Omental fat pad (tissue), 4 donors: ENCODE measurements at places on chromosomes 2 and 18.

GRCh38 chr2:211347328-211347727, 790.9 kb downstream of the CPS1 start:
- no peak for DNase-seq

DNA sequence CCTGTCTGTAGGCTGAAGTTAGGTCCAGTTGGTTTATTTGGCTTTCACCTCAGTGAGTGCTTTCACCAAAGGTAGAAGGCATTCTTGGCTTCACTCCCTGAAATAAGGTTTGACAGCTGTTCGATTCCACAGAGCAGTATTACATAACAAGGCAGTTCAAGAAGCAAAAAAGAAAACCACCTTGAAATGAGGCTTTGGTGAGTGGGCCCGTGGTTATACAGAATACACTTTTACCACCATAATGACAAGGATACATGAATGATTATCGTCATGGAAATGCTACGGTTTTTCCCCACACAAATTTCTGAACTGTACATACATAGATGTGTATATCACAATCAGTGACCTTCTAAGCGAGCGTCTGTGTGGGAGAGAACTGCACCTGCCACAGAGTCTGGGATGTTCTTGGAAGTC, 80.0 kb upstream of the CHRNA1 start:
- DNase-seq, result no peak

GRCh38 chr2:208006833-208007232, 18.5 kb downstream of the PLEKHM3 start:
- no peak for DNase-seq

GRCh38 chr18:8548186-8548585, 61.1 kb upstream of the RAB12 start:
- DNase-seq, result no peak

DNA sequence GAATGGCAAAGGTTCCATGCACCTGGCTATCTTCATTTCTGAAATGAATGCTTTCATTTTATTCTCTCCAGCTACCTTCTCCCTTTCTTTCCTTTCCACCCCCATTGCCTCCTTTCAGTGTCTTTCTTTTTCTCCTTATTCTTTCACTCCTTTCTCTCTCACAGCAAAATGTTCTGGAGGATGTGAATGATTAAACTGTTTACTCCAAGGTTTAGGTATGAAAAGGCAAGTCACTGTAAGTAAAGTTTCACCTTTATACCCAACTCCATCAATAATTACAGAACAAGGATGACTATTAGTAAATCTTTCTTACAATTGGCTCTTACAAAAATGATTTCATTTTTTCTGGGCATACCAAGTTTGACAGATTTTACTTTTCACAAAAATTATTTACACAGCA, 4.3 kb downstream of the PAX8 start:
- DNase-seq, result no peak
